ENCODE measurements at places on chromosomes 12 and 14. TPM values are rescaled to one million over a fixed set of nuclear protein-coding genes. Genes with fewer than 3 reads are reported as not detected.

The RBMS2 gene
- total RNA-seq: 18.4 TPM

The ZNF84 gene
- total RNA-seq: 12.1 TPM

The KCNH3 gene
- 3.0 TPM for total RNA-seq

The EFCAB11 gene
- total RNA-seq: 13.3 TPM

The FOXM1 gene
- 100 TPM for total RNA-seq

The KRT85 gene
- total RNA-seq: not detected

The RPL10L gene
- not detected for total RNA-seq

The DEGS2 gene
- 2.4 TPM for total RNA-seq

The FAM186B gene
- 0.08 TPM for total RNA-seq

The PRICKLE1 gene
- 1.2 TPM for total RNA-seq

The PIANP gene
- total RNA-seq: 0.96 TPM

The MOK gene
- total RNA-seq: 30.6 TPM

The B4GALNT3 gene
- 1.0 TPM for total RNA-seq

The TDP1 gene
- 13.5 TPM for total RNA-seq

The GZMB gene
- total RNA-seq: not detected

The CCDC60 gene
- total RNA-seq: not detected

The ERO1A gene
- 64.5 TPM for total RNA-seq

The RAB3IP gene
- total RNA-seq: 11.2 TPM

The ESRRB gene
- total RNA-seq: 0.30 TPM

The GPRC5D gene
- total RNA-seq: not detected

The BEST3 gene
- total RNA-seq: 0.67 TPM

The PTHLH gene
- 41.8 TPM for total RNA-seq

The KRT1 gene
- not detected for total RNA-seq

The TAS2R7 gene
- total RNA-seq: not detected

The APOF gene
- not detected for total RNA-seq

The C12orf54 gene
- total RNA-seq: not detected

The GPR84 gene
- not detected for total RNA-seq

The TCL1A gene
- not detected for total RNA-seq

The ASCL4 gene
- total RNA-seq: not detected

The KCTD10 gene
- total RNA-seq: 43.4 TPM

Data from A549 treated with DMSO at 1 μM for 4 hours (cell line).